Nucleus accumbens (tissue), 56 donors: ENCODE measurements at places on chromosomes 7 and 10.

DNA sequence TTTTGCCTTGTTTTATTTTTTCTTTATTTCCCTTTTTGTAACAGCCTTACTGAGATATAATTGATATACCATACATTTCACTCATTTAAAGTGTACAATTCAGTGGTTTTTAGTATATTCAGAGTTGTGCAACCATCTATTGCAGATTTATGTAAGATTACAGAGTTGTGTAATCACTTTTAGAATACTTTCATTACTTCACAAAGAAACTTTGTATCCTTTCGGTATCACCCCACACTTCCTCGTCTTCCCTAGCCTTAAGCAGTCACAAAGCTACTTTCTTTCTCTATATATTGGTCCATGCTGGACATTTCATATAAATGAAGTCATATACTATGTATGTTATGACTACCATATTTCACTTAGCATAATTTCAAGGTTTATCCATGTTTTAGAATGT is 74.6 kb downstream of the ATRNL1 start:
- DNase-seq, result no peak

DNA sequence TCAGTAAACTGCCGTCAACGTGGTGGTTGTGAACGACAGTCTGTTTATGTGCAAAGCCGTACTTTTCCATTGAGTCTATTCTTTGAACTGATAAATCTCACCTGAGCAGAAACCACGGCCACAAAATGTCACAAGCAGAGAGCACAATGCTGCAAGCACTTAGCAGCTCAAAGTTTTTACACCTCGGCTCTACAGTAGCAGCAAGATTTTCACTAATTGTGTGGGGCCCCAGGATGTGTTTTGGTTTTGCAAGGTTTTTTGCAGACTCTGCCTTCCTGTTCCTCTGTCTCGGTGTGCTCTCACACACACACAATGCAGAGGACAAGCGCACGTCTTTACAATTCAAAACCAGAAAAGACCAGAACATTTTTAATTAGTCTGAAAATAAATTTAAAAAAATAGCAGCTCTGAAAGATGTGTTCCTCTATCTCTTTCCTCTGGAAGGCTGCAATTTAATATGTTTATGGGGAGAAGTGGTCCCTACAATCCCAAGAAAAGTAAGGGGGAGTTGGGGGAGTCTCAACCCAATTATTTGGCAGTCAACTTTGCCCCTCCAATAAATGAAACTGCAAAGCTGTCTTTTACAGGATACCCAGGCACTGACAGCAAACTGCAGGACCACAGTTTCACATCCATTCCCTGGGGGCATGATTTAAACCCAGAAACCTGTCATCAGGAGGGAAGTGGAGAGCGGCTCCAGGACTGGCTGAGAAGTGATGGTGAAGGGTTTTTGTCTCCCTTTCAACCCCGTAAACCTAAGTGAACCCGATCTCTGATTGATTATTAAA is 73.8 kb upstream of the SFMBT2 start:
- DNase-seq, result no peak

DNA sequence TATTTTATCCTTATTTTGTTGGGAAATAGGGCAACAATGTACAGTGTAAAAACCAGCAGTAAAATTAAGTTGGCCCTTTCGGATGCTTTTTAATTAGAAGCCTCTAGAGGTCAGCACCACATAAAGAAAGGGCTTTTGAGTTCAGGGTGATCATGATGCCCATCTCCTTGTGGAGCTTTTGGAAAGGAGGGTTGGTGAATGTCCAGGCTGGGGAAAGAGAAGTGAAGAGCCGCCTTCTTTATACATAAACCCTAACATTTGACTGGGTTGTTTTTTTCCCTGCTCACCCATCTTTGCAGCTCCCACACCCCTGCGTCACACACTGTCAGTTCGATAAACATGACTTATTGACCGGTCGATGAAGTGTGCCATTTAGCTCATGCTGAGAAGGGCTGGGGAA is 29.8 kb downstream of the MTURN start:
- no peak for DNase-seq

- DNase-seq, result no peak
Measured at GRCh38 chr7:116542618-116543017, 17.8 kb downstream of the CAV1 start.
